ENCODE measurements at places on chromosomes 11 and 22. TPM values are rescaled to one million over a fixed set of nuclear protein-coding genes. Genes with fewer than 3 reads are reported as not detected.

The TRIM66 gene
- 7.6 TPM for total RNA-seq

The OR52A1 gene
- total RNA-seq, result not detected

The CD248 gene
- 4.9 TPM for total RNA-seq

The APOL5 gene
- total RNA-seq, result not detected

The MRGPRX4 gene
- not detected for total RNA-seq

The AP2A2 gene
- total RNA-seq, result 54.8 TPM

The NXPE4 gene
- not detected for total RNA-seq

The PTGDR2 gene
- 0.33 TPM for total RNA-seq

The CCDC73 gene
- 0.95 TPM for total RNA-seq

The DYNC2H1 gene
- total RNA-seq, result 49.1 TPM

The MPEG1 gene
- total RNA-seq, result 2.9 TPM

The SLCO2B1 gene
- total RNA-seq, result 79.4 TPM

The SYTL2 gene
- 8.2 TPM for total RNA-seq

All from ovary (tissue), 10 donors.